Osteocyte (in vitro differentiated cells): ENCODE measurements at places on chromosomes 5 and 9.
A peak's percentile ranks its signal among the peaks of the same experiment; 100 is the strongest.

GRCh38 chr9:98074115-98074990 is 17.8 kb downstream of the NANS start:
- DNase-seq: peak; percentile 89

- DNase-seq: no peak
These were observed 503 bp upstream of the GDNF start for GRCh38 chr5:37840053-37841034.

- no peak for DNase-seq
These were observed 20.3 kb downstream of the GFPT2 start for GRCh38 chr5:180332861-180333260.

GRCh38 chr9:37390759-37391158 is 31.7 kb upstream of the GRHPR start:
- no peak for DNase-seq

- no peak for DNase-seq
These were observed 14.2 kb upstream of the AGGF1 start for GRCh38 chr5:77015938-77016569.

GRCh38 chr9:26863074-26863473 is 29.5 kb downstream of the CAAP1 start:
- no peak for DNase-seq

- no peak for DNase-seq
These were observed 12.9 kb downstream of the WWC1 start for GRCh38 chr5:168304349-168304748.

- no peak for DNase-seq
These were observed at the start of gene SLC1A3 for GRCh38 chr5:36606428-36607113. Gene SLC1A3, plus strand, starts transcription at chr5:36606606. Its CDS starts 1,818 bp downstream, at chr5:36608424.

- no peak for DNase-seq
These were observed 9.4 kb downstream of the ADAMTSL2 start for GRCh38 chr9:133543772-133544467.

DNA sequence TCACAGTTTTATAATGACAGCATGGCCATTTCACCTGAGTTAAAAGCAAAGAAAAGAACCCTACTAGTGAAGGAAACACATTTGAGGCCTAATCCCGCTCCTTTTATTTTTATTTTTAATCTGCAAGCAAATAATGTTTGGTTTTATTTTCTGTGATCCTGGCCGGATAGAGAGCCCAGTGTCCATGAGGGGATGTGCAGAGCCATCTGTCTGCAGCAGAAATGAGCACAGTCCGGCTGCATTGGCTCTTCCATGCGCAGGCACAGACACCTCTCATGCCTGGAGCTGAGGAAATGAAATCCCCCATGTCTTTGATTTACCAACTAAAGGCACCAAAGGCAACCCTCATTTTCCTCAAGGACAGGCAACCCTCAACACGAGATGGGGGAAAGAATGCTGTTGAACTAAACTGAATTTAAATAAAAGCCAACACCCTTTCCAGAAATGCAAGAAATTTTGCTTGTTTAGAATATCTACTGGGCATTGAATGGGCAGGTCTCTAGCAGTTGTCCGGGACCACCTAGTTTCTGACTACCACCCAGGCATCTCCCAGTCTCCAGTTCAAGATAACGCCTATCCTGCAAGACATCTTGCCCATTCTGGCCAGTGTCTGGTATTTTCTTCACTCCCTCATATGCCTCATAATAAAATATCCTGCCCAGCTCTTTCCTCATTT is 47.9 kb upstream of the SEMA6A start:
- DNase-seq: no peak

DNA sequence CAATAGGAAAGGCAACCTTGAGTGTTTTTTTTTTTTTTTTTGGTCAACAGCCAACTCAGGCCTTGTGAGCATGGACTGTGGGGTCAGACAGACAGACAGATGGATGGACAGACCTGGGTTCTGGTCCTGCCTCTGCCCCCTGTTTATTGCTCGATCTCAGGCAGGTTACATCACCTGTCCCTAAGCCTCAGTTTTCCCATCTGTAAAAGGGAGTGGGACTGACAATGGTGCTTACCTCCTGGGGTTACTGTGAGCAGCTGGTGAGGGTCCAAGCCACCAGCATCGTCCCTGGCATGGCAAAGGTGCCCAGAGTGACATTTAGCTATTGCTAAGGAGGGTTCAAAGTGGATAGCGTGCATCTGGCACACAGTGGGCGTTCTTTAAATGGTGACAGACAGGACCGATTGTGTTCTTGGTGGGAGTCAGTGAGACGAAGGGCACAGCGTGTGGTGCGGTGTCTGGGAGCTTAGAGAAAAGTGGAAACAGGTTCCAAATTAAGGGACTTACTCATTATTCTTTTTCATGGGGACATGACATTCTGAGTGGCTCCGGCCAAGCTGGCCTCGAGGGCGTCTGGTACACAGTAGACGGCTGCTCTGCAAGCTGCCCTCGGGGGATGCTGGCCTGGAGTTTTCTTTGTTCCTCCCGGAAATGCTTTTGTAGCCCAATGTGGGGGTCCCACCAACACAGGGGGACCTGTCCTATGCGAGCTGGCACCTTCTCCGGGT is 72.1 kb downstream of the COL27A1 start:
- DNase-seq: no peak

GRCh38 chr5:141743866-141744272 is 61.8 kb upstream of the ARAP3 start:
- DNase-seq: no peak

GRCh38 chr5:150065886-150066285 is 20.5 kb downstream of the CSF1R start:
- DNase-seq: no peak

GRCh38 chr9:135448663-135449100 is 30.9 kb upstream of the PPP1R26 start:
- no peak for DNase-seq

DNA sequence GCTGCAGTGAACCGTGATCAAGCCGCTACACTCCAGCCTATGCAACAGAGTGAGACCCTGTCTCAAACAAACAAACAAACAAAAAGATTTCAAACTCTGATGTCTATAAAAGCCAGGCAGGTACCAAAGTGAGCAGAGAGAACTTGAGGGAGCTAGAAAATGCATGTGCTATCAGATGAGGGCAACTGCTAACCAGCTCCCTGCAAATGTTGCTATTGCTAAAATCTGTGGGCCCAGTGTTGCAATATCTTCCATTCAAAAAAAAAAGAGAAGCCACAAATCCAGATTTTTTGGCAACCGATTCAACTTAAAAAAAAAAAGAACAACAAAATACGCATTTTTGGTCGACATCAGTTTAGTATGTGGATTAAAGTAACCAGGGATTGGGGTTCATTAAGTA is 5.5 kb downstream of the UBE2D2 start:
- no peak for DNase-seq

- DNase-seq: peak; percentile 62
These were observed 53.9 kb downstream of the ZNF354C start for GRCh38 chr5:179113945-179114641.
